Activated CD8-positive, alpha-beta memory T cell treated with anti-CD3 and anti-CD28 coated beads, Interleukin-2, amount 10 ng/mL, durations not matched to agents 7 days and 5 days (primary cell): ENCODE measurements at places on chromosomes 6 and 20. TPM values are rescaled to one million over a fixed set of nuclear protein-coding genes. Genes with fewer than 3 reads are reported as not detected.
A peak's percentile ranks its signal among the peaks of the same experiment; 100 is the strongest.

DNA sequence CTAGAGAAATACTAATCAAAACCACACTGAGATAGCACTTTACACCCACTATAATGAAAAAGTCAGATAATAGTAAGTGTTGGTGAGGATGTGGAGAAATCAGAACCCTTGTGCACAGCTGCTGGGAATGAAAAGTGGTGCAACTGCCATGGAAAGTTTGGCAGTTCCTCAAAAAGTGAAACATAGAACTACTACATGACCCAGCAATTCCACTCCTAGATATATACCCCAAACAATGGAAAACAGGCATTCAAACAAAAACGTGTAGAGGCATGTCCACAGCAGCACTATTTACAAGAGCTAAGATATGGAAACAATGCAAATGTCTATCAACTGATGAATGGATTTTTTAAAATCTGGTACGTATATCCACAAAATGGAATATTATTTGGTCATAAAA, 117.5 kb upstream of the C6orf118 start:
- no peaks in the 10 kb centered on the region for H3K27me3 ChIP-seq
- H3K4me3 ChIP-seq = no peak overlapping the region
- H3K27ac ChIP-seq = no peak overlapping the region
- DNase-seq = no peak

DNA sequence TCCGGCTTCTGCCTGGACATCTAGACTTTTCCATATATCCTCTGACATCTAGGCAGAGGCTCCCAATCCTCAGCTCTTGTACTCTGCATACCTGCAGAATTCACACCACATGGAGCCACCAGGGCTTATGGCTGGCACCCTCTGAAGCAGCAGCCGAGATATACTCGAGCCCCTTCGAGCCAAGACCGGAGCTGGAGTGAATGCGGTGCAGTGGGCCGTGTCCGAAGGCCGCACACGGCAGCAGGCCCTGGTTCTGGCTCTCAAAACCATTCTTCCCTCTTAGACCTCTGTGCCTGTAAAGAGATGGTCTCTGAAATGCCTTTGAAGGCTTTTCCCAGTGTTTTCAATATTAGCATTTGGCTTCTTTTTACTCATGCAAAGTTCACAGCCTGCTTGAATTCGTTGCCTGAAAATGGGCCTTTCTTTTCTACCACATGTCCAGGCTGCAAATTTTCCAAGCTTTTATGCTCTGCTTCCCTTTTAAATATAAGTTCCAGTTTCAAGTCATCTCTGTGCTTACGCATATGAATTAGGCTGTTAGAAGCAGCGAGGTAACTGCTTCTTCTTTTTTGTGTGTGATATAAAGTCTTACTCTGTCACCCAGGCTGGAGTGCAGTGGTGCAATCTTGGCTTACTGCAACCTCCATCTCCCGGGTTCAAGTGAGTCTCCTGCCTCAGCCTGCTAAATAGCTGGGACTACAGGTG, 3.8 kb upstream of the SIRPB1 start:
- no peaks in the 10 kb centered on the region for H3K27me3 ChIP-seq
- peaks cover 70% of the 10 kb centered on the region for H3K4me1 ChIP-seq
- H3K4me3 ChIP-seq = no peak overlapping the region
- no peak for DNase-seq

DNA sequence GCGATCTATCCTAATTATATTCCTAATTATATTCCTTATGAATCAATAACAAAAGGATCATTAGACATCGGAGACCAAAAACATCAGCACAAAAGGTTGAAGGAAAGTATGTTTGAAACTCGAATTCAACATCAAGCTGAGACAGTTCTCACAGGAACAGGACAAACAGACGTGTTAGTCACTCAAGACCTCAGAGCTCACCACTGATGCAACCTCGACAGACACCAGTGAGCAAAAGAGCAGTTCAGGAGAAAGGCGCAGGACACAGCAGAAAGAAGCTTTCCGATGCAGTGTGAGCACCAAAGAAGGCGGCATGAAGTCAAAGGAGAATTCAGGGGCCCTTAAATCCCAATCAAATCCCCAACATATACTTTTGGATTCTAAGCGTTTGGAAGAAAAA, 6.3 kb upstream of the RAMACL start:
- peaks cover 13% of the 10 kb centered on the region for H3K4me1 ChIP-seq
- DNase-seq = peak; percentile 29
- H3K27me3 ChIP-seq = no peaks in the 10 kb centered on the region
- H3K4me3 ChIP-seq = no peak overlapping the region
- H3K36me3 ChIP-seq = no peaks in the 10 kb centered on the region

DNA sequence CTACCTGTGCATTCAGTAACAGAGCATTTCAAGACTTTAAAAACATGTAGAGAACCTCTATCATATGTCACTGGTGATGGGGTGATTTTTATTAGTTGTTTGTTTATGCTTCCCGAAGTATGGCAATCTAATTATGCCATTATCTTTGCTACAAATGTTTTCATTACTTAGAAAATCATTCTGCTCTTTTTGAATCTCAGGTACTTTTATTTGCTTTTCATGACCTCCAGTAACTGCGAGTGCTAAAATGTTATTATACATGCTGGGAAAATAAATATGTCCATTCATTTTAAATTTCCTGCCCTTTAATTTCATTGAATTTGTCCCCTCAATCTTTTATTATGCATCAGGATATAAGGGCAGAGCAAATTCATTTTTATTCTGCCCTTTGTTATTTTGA, 515.7 kb downstream of the NKAIN2 start:
- no peaks in the 10 kb centered on the region for H3K36me3 ChIP-seq
- H3K4me3 ChIP-seq = no peak overlapping the region
- no peak overlapping the region for H3K27ac ChIP-seq
- no peaks in the 10 kb centered on the region for H3K27me3 ChIP-seq

- DNase-seq = no peak
- no peaks in the 10 kb centered on the region for H3K36me3 ChIP-seq
- H3K4me3 ChIP-seq = no peak overlapping the region
- no peaks in the 10 kb centered on the region for H3K27me3 ChIP-seq
Observed at GRCh38 chr6:25312034-25312620, 33.0 kb downstream of the CARMIL1 start.

Gene NTSR1
- total RNA-seq = not detected

Gene TMEM244
- 0.99 TPM for total RNA-seq

Gene CALHM4
- not detected for total RNA-seq

GRCh38 chr6:137751768-137752560, 115.1 kb upstream of the TNFAIP3 start:
- peaks cover 17% of the 10 kb centered on the region for H3K4me1 ChIP-seq
- peaks cover 5% of the 10 kb centered on the region for H3K27me3 ChIP-seq
- no peak overlapping the region for H3K27ac ChIP-seq
- DNase-seq = no peak
- peaks cover 8% of the 10 kb centered on the region for H3K36me3 ChIP-seq

Gene RSPH4A
- 0.18 TPM for total RNA-seq

DNA sequence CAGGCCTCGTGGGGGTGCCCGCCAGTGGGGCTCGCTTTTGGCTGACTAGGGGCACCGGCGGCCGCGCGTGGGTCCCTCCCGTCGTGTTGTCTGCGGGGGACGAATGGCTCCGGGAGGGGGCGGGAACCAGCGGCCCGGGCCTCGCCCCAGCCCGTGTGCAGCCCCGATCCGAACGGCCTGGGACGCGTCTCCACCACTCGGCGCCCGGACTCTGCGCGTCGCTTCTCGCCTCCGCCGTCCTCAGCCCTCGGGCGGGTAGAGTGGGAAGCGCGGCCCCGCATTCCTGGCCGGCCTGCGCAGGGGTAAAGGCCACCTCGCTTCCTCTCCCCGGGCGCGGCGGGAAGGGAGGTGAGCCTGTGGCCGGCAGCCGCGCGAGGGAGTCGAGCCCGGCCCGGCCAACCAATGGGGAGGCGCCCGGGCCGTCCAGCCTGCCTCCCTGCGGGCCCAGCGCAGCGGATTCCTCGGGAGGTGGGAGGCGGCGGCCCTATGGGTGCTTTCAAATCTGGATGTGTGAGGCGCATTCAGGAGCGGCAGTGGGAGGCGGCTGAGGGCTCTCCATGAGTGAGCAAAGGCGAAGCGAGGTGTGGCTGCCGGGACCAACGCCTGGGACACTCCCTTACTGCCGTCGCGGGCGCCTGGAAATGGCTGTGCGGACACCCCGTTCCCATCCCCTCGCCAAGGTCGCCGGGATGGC, 1.1 kb upstream of the ZBTB46 start:
- peaks cover 36% of the 10 kb centered on the region for H3K27me3 ChIP-seq
- peaks cover 9% of the 10 kb centered on the region for H3K4me1 ChIP-seq
- H3K4me3 ChIP-seq = no peak overlapping the region

DNA sequence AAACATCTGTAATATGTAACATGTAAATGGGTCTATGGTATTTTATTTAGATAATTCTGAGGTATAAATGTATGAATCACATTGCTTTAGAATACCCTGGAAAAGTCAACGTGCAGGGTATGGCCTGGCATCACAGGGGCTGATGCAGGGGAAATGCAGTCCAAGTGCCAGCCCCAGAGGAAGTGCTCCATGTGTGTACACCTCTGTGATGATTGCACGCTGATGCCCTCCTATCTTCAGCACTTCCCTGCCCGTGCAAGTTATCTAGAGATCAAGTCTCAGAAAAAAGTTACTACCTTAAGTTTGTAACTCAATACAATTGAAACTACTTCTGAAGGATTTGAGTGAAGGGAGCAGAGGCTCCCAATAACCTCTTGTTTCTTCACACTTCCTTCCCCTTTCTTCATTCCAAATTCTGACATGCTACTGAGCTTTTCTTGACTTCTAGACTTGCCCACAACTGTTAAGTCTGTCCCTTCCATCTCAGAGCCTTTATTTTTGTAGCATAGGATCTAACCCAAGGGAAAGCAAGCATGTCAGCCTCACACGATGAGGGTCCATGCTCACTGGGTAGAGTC, 2.2 kb downstream of the SMLR1 start:
- H3K27ac ChIP-seq = no peak overlapping the region
- DNase-seq = no peak
- no peak overlapping the region for H3K4me3 ChIP-seq
- H3K36me3 ChIP-seq = no peaks in the 10 kb centered on the region
- no peaks in the 10 kb centered on the region for H3K27me3 ChIP-seq

DNA sequence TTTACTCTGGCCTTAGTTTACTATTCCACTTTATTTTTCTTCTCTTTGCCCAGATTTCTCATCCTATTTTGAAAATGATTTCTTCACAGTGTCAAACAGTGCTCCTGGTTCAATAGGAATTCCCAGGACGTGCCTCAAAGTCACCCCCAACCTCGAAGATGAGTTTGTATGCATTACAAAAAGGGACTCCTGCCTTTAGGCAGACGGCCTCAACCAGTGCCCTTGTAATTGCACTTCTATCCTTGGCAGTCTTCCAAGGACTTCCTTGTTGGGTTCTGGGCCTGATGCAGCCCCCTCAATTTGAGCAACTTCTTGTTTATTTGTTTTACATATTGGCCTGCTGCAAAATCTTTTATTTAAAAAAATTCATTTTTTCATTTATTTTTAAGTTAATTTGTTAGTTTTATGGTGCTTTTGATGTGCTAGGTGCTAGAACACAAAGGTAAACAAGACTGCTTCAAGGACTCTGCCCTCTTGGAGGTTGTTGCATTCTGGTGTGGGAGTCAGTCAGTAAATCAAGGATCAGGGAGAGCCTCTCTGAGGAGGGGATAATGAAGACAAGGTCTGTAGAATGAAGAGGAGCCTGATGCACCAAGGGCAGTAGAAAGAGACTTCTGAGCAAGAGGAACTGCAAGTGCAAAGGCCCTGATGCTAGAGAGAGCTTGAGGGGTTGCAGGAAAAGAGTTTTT, 181.5 kb upstream of the LAMP5 start:
- DNase-seq = no peak
- H3K4me3 ChIP-seq = no peak overlapping the region
- no peaks in the 10 kb centered on the region for H3K27me3 ChIP-seq
- no peak overlapping the region for H3K27ac ChIP-seq
- no peaks in the 10 kb centered on the region for H3K4me1 ChIP-seq
- no peaks in the 10 kb centered on the region for H3K36me3 ChIP-seq

Gene ATXN1
- 117 TPM for total RNA-seq

DNA sequence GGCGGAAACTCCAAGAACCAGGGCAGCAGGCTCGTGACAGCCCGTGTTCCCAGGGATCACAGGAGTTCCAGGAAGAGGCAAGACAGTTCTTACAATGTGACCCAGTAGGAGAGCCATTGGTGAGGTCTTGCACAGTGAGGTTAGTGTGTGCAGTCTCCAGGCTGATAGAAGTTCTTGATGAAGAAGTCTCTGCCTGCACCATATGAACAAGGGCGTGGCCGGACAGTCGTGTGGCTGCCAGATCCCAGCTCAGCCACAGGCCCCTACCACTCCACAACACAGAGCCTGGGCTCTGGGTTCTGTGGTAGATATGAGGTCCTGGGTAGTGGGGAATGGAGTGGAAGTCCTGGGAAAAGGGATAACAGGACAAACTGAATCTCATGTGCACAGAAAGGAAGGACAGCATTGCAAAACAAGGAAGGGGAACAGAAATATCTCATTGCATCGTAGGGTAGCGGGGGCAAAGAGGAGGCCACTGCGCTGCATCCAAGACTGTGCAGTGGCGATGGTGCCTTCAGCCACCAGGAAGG, 65.2 kb downstream of the STX11 start:
- peaks cover 30% of the 10 kb centered on the region for H3K4me1 ChIP-seq
- peaks cover 13% of the 10 kb centered on the region for H3K27me3 ChIP-seq
- peak overlapping the region; percentile 91 for H3K27ac ChIP-seq
- peak overlapping the region; percentile 82 for H3K4me3 ChIP-seq

Gene ARHGAP40
- total RNA-seq = not detected

Gene HCK
- total RNA-seq = not detected

- peaks cover 2% of the 10 kb centered on the region for H3K4me1 ChIP-seq
- no peak for DNase-seq
- H3K36me3 ChIP-seq = no peaks in the 10 kb centered on the region
Observed at GRCh38 chr6:35082046-35082732, 59.0 kb downstream of the TCP11 start.

Gene CD109
- total RNA-seq = 1.7 TPM

DNA sequence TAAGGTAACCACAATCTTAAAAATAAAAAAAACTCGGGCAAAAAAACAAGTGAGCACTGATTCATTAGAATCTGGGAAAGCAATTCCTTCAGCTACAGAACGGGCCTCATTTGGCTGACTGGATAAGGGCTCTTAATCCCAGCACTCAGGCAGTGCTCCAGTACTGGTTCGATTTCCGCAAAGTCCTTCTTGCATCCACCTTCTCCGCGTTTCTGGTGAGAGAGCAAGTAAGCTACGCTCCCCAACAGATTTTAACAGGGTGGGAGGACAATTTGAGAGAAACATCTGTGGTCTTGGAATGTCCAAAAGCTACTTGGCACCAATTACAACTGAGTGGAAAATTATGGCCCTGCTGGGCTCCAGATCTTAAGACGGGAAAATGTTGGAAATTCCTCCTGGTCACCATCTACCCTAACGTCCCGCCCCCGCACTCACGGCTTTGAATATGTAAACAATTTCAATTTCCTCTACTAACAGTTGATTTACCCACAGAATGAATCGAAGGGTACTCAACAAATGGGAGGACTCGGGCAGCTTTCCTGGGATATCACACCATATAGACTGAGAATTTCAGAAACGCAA, 18.1 kb upstream of the ZSCAN9 start:
- H3K4me1 ChIP-seq = peaks cover 26% of the 10 kb centered on the region
- DNase-seq = no peak
- H3K27me3 ChIP-seq = peaks cover 71% of the 10 kb centered on the region
- H3K27ac ChIP-seq = no peak overlapping the region

Gene IMPG1
- not detected for total RNA-seq
